ENCODE measurements at places on chromosomes 13 and 19.

DNA sequence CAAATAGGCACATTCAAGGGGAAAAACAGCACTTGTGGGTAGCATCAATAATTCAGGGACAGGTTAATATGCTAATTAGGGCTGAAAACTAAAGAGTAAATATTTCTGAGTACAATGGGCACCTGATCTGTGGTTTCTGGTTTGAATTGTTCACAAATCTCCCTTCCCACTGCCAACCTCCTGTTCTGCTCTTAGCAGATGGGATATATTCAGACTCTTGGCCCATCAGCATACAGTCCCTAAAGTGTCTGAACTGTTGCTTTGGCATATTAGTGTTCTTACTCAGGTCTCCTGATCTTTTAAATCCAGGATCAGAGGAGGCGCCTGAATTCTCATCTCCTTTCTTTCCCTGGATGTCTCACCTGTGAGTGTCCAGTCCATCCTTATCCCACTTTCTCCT is 8.2 kb upstream of the LRCH1 start:
- no peak for DNase-seq

GRCh38 chr19:12055784-12056183 is 3.0 kb upstream of the ZNF878 start:
- DNase-seq: no peak

GRCh38 chr13:46559272-46559805 is 6.4 kb downstream of the LRCH1 start:
- DNase-seq: no peak

DNA sequence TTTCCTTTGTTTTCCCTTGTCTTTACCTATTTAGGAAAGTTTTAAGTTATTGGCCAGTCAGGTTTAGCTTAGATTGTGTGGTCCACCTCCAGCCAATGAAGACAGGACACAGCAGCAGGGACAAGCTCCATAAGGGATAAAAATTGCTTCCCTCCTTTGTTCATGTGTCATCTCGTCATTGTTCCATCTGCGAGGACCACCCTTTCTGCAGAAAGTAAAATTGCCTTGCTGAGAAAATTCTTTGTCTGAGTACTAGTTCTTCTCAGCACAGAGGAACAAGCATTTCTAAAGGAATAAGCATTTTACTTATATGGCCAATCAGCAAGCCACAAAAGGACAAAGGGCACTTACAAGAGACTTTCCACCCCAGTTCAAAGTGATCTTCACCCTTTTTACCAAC is 11.4 kb downstream of the ZNF560 start:
- peak; percentile 2 for DNase-seq

DNA sequence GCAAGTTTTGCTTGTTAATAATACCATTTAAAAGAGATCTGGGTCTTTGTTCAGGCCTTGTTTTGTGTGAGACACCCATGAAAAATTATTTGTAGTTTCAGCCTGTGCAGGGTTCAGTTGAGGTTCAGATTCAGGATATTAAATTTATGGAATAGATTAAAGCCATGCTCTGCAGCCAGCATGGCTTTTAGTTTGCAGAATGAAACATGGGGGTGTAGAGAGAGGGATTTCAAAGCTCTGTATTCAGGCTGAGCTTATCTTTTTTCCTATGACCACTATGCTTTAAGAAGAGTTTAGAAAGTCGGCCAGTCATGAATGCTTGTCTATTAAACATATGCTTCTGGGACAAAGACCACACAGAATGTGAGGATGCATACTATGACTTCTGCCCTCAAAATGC is 73.6 kb downstream of the DCLK1 start:
- DNase-seq: no peak

DNA sequence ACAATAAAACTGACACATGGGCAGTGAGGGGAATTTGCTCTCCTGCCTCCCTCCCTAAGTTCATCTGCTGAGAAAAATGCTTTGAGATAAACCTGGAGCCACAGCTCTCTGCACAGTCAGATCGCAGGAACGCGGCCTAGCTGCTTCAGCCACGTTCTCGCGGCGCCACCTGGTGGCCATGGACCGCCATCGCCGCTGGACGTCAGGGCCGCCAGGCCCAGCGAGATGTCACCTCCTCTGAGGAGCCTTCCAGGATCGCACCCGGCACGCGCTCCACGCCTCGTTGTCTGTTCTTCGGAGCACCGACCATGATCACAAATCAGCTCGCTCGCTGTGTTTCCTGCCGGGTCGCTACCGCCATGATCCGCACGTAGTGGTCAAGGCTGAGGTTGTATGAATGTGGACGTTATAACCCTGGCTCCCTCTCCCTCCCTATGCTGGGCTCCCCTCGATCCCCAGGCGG is 20.6 kb upstream of the USP29 start:
- DNase-seq: peak; percentile 4

- no peak for DNase-seq
Observed at GRCh38 chr13:99040536-99041131, 62.8 kb upstream of the DOCK9 start.

DNA sequence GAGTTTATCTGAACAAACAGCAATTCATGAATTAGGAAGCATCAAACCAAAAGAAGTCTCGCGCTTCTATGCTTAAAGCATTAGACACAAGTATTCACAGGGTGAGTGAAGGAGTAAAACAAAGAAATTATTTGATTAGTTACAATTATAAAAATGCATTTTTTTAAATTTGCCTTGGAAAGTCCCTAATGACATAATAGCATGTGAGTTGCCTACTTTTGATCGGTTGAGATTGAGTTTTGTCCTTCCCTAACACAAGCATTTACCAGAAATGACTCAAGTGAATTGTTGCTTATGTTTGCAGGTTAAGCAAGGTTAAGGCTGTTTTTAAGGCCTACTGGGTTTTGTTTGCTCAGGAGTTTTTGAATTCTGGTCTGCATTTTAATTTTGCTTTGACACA is 389 bp upstream of the ZNF649 start:
- no peak for DNase-seq

DNA sequence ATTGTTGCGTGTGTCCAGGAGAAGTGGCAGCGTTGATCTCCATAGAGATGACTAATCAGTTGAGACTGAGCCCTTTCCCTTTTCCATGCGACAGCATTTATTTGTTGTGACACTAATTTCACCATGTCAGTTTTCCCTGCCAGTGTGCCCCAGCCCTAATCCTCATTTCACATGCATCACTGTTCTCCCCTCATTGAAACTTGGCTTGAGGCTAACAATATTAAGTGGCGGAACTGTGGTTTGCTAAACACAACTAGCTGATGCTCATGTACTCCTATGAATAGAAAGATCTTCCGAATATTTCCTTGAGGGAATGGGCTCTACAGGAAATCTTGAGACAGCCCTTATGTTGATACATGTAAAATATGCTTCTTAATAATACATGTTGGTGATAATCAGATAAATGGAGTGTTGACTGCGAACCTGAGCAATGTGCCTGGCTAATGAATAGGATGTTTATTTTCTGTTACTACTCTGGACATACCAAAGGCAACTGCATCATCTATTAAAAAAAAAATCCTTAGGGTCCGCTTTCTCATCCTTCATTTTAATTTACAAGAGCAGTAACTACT is 258.6 kb downstream of the ATP8A2 start:
- no peak for DNase-seq

GRCh38 chr19:54041969-54042606 is 21.6 kb downstream of the VSTM1 start:
- DNase-seq: no peak

DNA sequence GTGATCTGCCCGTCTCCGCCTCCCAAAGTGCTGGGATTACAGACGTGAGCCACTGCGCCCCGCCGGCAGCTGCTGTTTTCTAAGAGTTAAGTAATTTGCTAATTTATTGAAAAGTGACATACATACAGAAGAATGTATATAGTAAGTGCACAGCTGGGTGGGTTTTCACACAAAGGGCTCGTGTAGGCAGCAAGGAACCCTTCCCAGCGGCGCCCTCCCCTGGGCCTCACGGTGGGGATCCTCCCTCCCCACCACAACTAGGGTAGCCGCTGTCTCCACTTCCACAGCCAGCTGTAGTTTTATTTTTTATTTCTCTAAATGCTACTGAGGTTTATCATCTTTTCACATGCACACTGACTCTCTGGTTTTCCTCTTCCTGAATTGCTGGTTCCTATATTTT is 64.9 kb downstream of the CRYL1 start:
- no peak for DNase-seq

- DNase-seq: no peak
Observed at GRCh38 chr13:74571811-74572210, 437.6 kb upstream of the KLF12 start.

- DNase-seq: peak; percentile 38
Observed at GRCh38 chr13:27353166-27353583, 71.2 kb upstream of the GTF3A start.

DNA sequence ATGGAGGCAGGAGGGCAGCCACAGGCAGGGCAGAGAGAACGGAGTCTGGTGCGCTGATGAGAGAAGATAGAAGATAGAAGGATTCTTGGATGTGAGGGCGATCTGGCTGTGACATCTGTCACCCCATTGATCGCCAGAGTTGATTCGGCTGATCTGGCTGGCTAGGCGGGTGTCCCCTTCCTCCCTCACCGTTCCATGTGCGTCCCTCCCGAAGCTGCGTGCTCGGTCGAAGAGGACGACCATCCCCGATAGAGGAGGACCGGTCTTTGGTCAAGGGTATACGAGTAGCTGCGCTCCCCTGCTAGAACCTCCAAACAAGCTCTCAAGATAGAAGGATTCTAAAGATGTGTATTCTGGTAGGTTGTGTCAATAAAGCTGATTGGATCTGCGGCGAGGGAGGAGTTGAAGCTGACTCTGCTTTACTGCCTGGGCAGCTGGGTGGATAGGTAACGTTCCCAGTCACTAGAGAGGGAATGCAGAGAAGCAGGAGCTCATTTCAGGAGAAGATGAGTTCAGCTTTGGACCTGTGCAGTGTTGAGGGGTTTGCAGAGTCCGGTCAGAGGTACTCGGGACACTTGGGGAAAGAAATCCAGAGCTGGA is 5.1 kb downstream of the UBAC2 start:
- DNase-seq: no peak

GRCh38 chr19:41299755-41300089 is 10.2 kb upstream of the CCDC97 start:
- no peak for DNase-seq

GRCh38 chr19:23318143-23318542 is 67.9 kb upstream of the ZNF724 start:
- DNase-seq: no peak

GRCh38 chr19:591099-591958 is 1.6 kb downstream of the HCN2 start:
- no peak for DNase-seq

GRCh38 chr13:100721885-100722512 is 47.4 kb upstream of the TMTC4 start:
- DNase-seq: peak; percentile 39

GRCh38 chr19:50516964-50517703 is 3.4 kb upstream of the ASPDH start:
- DNase-seq: no peak

- DNase-seq: no peak
Observed at GRCh38 chr13:78228211-78228610, 309.6 kb upstream of the EDNRB start.

GRCh38 chr13:74153316-74153715 is 19.1 kb upstream of the KLF12 start:
- DNase-seq: no peak

DNA sequence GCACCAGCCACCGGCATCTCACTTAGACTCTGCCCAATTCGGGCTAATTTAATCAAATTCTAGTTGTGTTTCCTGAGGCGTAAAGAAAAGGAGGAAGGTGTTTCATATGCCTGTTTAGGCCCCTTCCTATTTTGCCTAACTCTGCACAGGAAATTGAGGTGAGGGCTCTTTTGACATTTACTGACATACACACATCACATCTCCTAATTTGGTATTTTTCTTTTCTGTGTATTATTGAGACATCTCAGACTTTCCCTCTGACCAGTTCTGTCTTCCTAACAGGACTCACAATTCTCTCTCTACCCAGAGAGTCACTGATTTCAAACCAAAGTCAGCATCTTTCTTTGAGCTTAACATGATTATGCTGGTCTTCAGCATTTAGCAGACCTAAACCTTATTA is 7.9 kb downstream of the CEACAM3 start:
- peak; percentile 71 for DNase-seq

DNA sequence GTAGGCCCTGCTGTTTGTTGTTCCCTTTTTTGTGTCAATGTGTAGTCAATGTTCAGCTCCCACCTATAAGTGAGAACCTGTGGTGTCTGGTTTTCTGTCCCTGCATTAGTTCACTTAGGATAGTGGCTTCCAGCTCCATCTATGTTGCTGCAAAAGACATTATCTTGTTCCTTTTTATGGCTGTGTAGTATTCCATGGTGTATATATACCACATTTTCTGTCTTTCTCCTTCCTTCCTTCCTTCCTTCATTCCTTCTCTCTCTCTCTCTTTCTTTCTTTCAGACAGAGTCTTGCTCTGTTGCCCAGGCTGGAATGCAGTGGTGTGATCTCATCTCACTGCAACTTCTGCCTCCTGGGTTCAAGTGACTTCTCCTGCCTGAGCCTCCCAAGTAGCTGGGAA is 21.0 kb downstream of the CYP2A6 start:
- no peak for DNase-seq

DNA sequence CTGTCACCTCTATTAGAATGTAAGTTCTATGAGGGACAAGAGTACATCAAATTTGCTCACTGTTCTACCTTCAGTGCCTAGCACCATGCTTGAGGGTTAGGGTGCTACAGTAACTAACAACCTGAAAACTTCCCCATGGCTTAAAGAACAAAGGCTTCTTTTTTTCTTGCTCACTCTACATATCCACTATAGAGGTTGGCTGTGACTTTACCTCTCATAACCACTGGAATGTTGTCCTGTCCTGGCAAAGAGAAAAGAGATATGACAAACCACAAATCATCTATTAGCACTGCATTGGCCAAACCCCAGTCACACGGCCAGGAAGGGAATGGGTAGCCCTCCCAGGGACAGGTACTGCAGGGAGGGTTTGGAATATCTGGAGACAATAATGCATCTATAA is 23.2 kb upstream of the ACOD1 start:
- no peak for DNase-seq

- DNase-seq: no peak
Observed at GRCh38 chr13:42684226-42684625, 97.2 kb upstream of the FAM216B start.

DNA sequence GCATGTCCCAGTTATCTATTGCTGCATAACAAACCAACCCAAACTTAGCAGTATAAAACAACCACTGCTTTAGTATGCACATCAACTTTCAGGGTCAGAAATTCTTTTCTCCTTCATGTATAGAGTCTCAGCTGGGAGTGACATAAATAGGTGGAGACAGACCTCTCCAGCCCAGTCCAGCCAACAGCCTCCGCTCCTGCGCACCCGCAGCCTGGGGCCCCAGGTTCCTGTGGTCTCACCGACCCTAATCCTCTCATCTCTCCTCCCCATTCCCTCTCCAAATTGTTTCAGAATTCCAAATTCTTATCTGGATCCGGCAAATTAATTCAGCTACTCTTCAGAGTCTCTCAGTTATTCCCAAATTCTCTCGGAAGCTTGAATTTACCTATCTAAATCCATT is 522 bp upstream of the ATP12A start:
- DNase-seq: no peak

DNA sequence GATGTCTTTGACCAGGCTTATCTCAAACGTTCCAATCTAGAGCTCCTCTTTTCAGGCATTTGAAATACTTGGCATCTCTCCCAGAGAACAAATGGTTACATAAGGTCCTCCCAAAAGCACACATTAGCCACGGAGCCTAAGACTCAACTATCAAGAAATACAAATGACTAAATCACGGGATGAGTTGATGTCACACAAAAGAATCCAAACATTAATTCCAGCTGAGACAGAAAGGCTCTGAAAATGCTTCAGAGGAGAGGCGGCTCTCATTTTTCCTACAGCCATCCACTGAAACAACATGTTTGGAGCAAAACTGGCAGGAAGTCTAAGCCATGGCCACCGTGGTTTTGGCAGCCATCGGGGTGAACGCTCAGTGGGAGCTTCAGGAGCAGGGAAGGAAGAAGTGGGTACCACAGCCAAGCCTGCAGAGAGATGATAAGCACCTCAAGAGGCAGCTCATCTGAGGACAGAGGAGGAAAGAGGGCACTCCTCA is 122.5 kb downstream of the STK24 start:
- DNase-seq: no peak

All from OCI-LY7 (cell line).